ENCODE measurements at places on chromosomes 2 and 18.

DNA sequence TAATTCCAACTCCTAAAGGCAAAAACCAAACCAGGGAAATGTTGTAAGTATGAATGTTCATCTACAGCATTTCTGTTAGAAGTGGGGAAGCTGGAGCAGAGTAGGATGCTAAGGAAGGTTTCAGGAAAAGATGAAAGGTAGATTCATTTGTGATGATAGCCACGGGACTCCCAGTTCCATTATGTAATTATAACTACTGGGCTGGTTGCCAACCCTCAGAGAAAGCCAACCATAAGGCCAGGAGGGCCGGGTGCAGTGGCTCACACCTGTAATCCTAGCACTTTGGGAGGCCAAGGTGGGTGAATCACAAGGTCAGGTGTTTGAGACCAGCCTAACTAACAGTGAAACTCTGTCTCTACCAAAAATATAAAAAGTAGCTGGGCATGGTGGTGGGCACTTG lies 288.9 kb upstream of the ETAA1 start:
- no peak for DNase-seq

- no peak for DNase-seq
Observed at GRCh38 chr2:54029721-54030395, 59.1 kb upstream of the PSME4 start.

DNA sequence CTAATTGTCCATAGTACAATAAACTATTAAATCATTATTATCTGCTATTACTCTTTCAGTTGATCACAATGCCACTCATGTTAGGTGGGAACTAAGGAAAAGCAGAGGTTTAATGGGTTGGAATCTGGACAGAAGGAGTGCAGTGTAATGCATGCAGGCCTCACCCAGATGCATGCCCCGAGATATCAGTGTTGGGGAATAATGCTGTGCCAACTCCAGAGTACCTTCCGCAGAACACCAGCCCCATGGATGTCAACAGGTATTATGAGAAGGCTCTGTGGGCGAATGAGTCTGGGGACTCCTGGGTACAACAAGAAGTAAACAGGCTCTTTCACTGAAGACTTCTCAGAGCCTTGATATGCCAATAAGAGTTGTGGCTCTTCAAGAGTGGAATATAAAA lies 377.4 kb downstream of the ALK start:
- DNase-seq, result no peak

- no peak for DNase-seq
Observed at GRCh38 chr2:144490017-144490416, 29.9 kb downstream of the ZEB2 start.

DNA sequence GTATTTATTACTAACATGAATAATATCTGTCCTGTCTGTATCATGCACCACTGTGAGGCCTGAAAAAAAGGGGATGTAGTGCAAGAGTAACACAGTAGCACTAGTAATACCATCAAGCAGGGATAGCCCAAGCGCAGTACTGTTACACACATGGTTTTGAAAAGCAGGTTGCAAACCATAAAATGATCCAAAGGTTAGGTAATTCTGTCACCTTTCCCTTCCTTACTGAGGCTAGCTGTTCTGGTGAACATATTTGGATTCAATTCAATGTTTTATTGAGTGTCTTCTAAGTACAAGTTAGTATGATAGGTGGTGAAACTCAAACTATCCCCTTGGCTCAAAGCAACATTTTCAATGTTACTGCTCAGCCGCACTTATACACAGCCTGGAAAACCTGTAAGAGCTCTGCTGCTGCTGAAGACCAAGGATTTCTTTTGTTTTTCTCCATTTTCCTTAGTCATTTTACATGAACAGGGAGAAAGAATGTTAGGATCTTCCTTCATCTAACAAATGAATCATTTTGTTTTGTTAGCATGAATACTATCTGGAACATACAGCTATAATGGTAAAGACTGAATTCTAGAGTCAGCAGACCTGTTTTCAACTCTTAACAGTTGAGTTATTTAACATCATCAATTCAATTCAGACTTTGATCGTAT lies 102.5 kb upstream of the ITPRID2 start:
- DNase-seq, result no peak

- no peak for DNase-seq
Observed at GRCh38 chr2:65465124-65465523, 32.7 kb upstream of the SPRED2 start.

GRCh38 chr2:120617055-120617454 lies 118.6 kb upstream of the GLI2 start:
- no peak for DNase-seq

- DNase-seq, result no peak
Observed at GRCh38 chr18:26046419-26047077, 43.9 kb downstream of the SS18 start.

GRCh38 chr2:182446087-182446486 lies 19.3 kb upstream of the PDE1A start:
- DNase-seq, result no peak

GRCh38 chr2:231427116-231427515 lies 31.6 kb downstream of the B3GNT7 start:
- DNase-seq, result no peak

- DNase-seq, result no peak
Observed at GRCh38 chr18:4276953-4277585, 178.0 kb downstream of the DLGAP1 start.

GRCh38 chr2:64145119-64145518 lies 899 bp upstream of the PELI1 start:
- no peak for DNase-seq

DNA sequence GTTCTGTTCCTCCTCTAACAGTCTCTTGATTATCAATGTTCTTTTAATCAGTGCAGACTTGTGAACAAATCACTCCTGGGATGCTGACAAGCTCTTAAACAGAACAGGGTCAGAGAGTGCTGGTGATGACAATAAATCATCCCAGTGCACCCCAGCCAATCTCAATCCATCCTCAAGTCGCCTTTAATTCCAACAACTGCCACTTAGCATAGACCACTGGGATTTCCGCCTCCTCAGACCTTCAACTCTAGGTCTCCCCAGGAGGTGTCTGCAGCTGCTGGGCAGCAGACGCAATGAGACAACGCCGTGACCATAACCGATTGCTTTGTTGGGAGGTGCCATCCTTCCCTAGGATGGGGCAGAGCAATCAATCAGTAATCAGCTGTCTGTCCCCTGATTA lies 184.2 kb upstream of the ACAA2 start:
- no peak for DNase-seq

Data from activated naive CD4-positive, alpha-beta T cell treated with anti-CD3 and anti-CD28 coated beads for 36 hours (primary cell).